ENCODE measurements at places on chromosomes 7 and 10.

DNA sequence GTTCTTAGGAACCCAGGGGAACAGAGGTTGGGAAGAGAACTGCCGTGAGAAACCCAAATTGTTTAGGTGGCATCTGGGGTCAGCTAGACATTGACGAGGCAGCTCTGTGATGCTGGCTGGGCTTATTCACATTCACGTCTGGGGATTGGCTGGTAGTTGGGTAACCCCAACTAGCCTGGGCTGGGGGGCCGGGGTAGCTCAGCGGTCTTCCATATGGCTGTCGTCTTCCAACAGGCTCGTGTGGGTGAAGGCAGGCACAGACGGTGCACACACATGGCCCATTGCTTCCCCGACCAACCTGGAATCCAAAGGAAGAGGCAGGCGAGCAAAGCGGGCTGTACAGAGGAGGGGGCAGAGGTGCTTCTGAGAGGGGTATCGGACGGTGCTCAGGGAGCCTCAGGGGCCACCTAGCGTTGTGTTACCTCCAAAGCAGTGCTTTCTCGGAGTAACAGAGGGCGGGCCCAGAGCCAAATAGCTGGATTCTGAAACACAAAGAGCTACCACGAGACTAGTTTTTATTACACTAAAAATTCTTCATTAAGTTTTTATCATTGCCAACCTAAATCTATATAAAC is 34.5 kb downstream of the MKI67 start:
- DNase-seq = no peak

GRCh38 chr7:24233386-24233785 is 50.6 kb upstream of the NPY start:
- no peak for DNase-seq

DNA sequence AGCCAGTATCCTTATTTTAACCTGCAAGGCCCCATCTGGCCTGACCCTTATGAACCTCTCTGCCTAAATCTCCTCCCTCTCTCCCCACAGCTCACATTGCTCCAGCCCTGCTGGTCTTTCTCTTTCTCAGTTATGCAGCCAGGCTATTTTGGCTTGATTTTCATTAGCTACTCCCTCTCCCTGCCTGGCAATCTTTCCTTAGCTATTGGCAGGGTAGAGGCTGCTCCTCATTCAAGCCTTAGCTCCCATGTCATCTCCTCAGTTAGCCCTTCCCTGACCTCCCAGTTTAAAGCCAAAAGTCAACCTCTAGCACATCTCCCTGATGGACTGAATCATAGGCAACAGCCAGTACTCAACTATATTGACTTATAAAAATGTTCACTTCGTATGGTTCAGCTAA is 214.4 kb upstream of the CELF2 start:
- no peak for DNase-seq

- no peak for DNase-seq
Measured at GRCh38 chr7:31642681-31643115, 44.3 kb upstream of the PPP1R17 start.

DNA sequence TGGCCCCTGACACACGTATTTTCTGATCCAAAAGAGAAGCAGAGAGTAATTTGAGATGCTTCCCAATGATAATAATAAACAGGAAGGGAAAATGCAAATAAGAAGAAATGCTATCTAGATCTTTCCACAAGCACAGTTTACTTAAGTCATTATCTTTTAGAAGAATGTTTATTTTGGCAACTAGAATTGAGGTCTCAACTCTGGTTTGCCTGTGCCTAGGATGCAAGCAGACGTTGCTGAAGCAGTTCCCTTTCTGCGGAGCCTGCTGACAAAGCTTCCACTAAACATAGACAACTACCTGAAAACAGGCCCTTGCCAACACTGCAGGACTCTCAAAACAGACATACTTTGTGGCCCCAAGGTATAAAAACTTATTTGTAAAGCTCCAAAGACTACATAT is 315.8 kb upstream of the POM121L12 start:
- DNase-seq = no peak

DNA sequence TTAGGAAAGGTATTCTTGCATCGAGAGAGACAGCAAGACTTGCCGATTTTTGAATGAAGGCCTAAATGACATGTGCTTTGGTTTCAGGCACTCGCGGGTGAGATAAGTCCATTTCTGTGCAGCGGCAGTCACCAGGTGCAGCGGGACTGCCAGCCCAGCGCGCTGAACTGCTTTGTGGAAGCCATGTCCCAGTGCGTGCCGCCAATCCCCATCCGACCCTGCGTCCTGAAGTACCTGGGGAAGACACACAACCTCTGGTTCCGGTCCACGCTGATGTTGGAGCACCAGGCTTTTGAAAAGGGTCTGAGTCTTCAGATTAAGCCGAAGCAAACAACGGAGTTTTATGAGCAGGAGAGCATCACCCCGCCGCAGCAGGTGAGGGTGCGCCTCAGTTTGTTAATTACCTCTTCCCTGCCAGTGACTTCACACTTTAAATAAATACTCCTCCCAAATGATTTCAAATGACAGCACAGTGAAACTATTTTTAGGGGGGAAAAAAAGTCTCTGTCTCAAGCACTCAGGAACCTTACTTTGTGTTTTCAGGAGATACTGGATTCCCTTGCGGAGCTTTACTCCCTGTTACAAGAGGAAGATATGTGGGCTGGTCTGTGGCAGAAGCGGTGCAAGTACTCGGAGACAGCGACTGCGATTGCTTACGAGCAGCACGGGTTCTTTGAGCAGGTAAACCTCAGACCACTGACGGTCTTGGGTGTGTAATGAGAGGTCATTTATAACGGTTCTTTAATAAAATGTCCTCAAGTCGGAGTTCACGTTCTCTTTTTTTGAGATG is 98.3 kb downstream of the TRRAP start:
- no peak for DNase-seq

- no peak for DNase-seq
Measured at GRCh38 chr7:71731740-71732139, 599.8 kb downstream of the GALNT17 start.

DNA sequence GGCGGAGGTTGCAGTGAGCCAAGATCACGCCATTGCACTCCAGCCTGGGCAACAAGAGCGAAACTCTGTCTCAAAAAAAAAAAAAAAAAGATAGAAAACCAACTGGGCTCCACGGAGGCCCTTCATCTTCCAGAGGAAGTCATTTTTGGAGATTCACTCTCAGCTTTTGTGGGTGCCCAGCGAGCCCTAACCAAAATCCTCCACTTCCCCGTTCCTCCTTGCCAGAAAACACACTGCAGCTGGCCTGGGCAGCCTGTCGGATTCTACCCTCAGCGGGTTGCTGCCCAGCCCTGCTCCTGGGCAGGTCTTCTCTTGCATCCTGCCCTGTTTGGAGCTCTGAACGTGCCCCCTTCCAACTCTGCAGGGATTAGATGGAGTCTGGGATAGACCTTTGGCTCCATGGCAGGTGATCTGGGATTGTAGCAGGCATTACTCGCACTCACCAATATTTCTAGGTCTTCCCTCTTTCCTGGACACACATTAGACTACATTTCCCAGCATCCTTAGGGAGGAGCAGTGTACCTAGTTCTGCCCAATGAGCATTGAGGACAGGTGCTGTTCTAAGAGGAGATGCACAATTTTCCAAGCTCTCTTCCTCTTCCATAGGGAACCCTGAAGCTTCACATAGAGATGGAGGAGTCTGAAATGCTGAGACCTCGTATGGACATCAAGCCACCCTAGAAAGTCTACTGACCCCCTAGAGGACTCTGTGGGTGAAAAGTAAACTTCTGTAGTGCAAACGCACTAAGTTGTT is 4.6 kb downstream of the GRID2IP start:
- DNase-seq = no peak

DNA sequence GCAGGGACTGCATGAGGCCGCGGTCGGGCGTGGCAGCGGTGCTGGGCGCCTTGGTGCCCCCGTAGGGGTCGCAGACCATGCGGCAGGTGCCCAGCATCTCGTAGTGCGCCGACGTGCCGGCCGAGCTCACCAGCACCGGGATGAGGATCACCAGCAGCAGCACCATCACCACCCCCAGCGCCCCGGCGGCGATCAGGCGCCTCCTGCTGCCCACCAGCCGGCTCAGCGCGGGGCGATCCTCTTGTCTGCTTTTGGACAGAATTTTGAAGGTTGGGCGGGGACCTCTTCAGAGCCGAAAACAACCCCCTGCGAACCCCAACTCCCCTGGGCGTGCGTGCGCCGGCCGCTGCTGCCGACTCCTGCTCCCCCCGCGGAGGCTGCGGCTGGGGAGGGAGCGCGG is 779 bp downstream of the C1QL3 start:
- DNase-seq = peak; percentile 68
